Stimulated activated CD8-positive, alpha-beta memory T cell treated with anti-CD3 and anti-CD28 coated beads, Interleukin-15, amount 100 ng/mL, for 24 hours (primary cell): ENCODE measurements at places on chromosomes 2 and 18.

DNA sequence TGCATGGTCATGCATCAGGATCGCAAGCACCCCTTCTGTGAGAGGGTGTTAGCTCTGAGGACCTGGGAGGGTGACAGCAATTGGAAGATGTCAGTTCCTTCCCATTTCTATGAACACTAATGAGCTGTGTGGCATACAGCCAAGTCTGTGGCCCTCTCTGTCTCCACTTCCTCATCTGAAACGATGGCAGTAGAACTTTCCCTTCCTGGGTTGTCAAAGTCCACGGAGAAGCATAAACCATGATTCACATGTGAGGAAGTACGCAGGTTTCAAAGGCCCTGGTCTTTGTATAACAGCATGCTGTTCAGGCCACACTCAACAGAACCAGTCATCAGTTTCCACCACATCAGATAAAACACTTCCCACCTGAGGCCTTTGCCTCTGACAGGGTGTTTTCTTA, 167.4 kb upstream of the RAB6C start:
- no peak for DNase-seq

DNA sequence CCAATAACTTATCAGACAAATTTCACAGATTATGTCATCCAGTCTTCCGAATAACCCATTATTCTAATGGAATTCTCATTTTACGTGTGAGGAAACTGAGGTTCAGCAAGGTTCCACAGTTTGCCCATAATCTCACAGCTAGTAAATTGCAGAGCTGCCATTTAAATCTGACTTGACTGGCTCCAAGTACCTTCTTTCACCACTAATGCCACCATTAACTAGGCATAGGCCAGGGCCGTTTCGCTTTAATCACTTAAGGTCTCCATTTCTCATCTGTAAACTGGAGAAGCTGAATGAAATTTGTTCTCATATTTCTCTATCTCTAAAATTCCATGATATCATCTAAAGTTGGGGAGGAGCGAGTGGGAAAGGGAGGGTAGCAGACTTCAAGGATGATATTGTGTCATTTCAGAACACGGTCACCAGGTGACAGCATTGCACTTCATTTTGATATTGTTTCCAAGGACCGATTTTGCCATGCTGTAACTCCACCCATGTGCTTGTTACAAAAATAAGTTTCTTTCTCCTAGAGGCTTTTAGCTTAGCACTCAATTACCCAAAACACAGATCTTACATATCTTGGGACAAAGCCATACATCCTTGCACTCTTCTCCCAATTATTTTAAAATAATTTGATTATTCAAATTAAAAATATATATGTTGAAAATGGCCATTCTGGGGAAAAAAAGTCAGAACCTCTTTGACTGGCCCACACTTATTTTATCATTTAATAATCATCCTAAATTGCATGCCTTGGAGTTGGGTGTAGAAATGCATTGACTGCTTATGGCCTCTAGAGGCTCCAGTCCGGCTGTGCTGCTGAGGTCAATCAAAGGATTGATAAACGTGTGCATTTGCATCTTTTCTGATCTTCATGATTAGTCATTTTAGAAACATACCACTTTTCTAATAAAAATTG, 123.8 kb downstream of the AKAIN1 start:
- DNase-seq, result no peak

DNA sequence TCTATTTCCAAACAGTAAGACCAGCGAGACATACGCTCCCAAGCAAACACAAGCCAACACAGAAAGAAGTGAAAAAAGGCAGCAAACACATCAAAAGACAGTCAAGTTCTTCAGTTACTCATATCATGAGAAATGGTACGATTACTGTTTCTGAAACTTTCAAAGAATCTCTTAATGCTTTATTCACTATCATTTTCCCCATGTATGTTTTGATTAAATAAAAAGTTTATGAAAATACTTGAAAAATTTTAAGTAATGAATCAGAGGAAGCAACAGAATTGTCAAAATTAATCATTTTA, 114.9 kb downstream of the HDAC4 start:
- DNase-seq, result no peak

DNA sequence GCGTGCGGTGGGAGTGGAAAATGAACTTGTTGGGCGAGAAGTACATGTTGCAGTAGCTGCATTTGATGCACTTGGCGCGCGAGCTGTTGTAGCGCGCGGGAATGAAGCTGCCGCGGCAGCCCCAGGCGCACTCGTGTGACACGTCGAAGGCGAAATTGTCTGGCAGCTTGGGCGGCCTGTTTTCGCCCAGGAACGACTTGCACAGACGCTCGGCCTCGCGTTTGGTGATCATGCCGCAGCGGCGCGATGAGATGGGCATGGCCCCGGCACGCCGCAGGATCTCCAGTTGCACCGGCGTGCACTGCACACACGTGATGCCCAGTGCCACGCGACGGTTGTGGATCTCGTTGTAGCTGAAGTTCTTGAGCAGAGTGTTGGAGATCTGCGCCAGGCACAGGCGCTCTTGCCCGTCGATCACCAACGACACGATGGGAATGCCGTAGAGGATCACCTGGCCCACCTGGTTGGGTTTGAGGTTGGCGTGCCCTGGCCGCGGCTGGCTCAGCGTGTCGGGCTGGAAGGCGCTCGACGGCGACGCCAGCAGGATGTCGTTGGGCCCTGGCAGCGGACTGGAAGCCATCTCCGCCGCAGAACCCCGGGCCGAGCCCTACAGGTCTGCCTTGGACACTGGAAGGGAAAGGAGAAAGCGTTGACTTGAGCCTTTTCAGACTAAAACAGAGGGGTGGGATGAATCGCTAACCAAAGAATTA, 2.7 kb downstream of the SKOR2 start:
- DNase-seq, result no peak

DNA sequence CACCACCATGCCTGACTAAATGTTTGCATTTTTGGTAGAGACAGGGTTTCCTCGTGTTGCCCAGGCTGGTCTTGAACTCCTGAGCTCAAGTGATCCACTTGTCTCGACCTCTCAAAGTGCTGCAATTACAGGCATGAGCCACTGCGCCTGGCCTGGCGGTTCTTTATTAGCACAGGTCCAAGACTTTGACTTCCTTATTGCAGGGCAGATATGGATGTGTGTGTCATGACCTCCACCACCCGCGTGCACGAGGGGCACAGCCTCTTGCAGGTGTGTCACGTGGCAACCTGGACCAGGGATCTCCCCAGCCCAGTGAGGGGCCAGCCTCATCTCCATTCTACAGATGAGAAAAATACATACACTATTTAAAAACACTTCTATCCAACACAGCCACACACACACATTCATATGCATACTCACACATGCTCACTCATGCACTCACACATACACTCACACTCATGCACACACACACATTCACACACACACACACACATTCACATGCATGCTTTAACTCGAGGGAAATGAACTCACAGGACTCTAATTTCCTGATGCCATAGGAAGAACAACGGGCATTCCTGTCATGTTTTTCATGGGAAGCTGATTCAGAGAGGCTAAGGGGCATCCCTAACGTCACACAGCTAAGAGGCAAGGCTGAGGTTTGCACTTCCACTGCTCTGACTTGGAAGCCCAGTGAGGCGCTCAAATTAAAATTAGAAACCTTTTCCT, 38.8 kb downstream of the RRM2 start:
- no peak for DNase-seq

DNA sequence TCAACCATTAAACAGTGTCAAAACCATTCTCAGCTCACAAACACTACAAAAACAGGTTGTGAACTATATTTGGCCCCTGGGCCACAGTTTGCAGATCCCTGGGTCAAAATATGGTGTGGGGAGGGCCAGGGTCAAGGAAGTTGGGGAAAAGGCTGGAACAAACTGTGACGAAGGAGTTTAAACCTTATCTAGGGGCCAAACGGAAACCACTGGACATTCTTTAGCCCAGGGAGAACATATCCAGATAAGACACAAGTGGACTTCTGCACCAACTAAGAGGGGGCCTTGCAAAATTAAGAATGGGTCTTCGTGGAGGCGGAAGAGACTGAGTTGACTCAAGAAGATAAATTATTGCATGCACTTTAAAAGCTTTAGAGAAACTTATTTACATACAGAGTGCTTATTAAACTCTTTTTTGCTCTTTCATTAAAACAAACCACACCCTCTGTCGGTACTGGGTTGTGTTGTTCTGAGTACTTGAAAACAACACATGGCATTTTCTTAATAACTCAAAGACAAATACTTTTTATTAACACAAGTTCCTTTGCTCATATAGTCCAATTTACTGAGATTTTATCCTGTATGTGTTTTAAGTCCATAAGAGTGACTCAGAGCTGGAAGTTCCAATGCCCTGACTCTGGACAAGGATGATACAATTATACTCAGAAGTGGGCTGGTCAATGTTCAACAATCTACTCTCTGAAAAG, 5.3 kb upstream of the ASAP2 start:
- DNase-seq, result no peak

DNA sequence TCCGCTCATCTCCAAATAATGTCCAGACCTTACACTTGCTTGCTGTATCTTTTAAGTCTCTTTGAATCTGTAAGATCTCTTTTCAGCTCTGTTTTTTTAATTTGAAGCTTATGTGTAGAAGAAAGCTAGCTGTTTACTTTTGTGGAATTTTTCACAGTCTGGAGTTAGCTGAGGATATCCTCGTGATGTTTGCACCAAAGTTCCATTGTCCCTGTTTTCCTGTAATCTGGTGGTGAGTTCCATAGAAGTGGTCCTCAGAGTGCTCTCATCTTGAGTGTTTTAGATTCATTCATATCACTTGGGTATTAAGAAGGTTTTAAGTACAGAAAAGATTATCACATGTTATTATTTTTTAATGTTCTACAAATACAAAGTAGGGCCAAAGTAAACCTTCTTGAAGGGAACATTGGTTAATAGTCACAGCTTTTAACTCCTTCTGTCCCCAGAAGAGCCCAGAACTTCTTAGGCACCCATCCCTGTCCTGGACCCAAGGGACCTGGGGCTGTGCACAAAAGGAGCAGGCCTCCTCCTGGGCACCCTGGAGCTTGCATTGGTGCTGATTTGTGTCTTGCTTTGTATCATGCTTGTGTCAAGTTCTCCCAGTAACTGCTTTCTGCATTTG, 15.0 kb downstream of the MLPH start:
- DNase-seq, result no peak
